ENCODE measurements at places on chromosomes 4 and X.

- no peak for DNase-seq
These were observed 65.8 kb upstream of the GPRIN3 start for GRCh38 chr4:89373394-89373793.

GRCh38 chrX:142655507-142655906, 370.2 kb upstream of the SPANXN4 start:
- no peak for DNase-seq

DNA sequence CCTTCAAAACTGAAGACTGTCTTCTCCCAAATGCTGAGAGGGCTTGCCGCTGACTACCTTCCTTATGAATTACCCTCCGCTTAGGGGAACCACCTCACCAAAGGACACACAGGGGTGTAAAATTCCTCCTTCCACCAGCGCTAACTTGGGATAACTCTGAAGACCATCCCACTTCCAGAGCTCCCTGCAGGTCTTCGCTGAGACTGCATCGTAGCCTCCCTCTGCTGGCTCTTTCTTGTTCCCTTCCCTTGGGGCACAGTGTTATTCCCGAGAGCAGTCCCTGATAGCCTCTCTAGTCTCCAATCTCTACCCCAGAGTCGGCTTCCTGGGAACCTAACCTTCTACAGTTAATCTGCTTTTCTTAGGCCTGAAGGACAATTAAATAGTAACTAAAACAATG, 725.5 kb upstream of the ATOH1 start:
- no peak for DNase-seq

DNA sequence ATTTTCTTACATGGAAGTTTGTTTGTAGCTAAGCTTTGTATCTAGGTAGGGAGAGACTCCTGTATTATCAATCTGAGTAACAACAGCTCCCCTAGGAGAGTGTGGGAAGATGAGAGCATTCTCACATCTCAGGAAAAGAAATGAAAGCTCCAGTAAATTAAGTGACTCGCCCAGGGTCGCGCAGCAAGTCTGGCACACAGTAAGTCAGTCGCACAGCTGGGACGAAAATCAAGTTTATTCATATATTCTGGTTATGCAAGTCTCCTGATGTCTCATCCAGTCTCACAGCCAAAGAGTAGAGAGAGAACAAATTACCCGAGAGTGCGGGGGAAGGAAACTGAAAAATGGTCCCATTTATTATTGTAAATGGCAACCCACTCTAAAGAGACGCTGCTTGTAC, 216.1 kb downstream of the STK32B start:
- DNase-seq: no peak

DNA sequence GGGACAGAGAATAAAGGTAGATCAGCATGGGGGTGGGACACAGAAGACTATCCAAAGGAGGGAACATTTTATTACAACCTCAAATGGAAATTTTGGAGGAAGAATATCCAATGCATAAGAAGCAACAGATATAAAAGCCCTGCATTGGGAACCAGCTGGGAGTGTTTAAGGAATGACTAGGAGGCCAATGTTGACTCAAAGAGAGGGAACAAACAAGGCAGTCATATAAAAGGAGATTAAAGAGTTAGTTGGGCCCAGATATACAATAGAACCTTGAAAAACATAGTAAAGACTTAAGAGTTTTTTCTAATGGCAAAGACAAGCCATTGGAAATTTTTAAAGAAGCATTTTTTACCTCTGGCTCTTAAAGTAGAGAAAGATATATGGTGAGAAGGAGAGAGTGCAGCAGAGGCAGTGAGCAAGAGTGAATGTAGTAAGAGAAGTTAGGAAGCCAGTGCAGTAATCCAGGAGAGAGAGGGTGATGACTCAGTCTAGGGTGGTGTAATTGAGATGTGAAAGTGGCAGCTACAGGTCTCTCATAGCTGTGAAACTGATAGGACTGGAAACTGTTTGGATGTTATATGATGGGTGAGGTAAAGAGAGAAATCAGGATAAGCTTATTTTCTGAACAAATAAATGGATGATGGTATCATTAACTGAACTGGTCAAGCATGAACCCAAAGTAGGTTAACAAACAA, 182.2 kb upstream of the ATOH1 start:
- DNase-seq: no peak

DNA sequence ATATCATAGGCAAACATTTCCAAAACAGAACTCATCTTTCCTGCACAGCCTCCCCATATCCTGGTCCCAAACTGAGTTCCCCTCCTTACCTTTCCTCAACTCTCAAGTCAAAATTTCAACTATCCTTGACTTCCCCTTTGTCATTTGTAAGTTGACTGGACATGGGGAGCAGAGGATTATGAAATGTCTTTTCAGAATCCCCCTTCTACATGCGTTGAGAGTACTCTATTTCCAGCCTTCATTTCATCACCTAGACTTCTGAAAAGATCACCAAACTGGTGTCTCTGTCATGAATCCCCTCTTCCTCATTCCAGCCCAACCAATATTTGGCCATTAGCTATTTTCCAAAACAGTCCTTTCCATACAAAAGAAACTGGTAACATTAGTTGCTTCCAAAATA, 95.2 kb downstream of the SYNPO2 start:
- DNase-seq: no peak

Measured in effector CD4-positive, alpha-beta T cell (primary cell).